Placental pericyte (primary cell): ENCODE measurements at places on chromosomes 12 and 14. TPM values are rescaled to one million over a fixed set of nuclear protein-coding genes. Genes with fewer than 3 reads are reported as not detected.

IGF1 gene
- 0.14 and 0.22 TPM in 2 replicates for total RNA-seq

PLCZ1 gene
- total RNA-seq = 0.57 TPM in 1 of 2 replicates, not detected in the other

NYNRIN gene
- 1.6 and 4.2 TPM in 2 replicates for total RNA-seq

ACAD10 gene
- total RNA-seq = 15.8 and 23.9 TPM in 2 replicates

TAS2R13 gene
- 1.8 and 3.1 TPM in 2 replicates for total RNA-seq

DNAI7 gene
- 0.22 TPM in 1 of 2 replicates, not detected in the other for total RNA-seq

DIO2 gene
- total RNA-seq = 0.22 and 29.6 TPM in 2 replicates

ISM2 gene
- 0.29 TPM in 1 of 2 replicates, not detected in the other for total RNA-seq

TAS2R9 gene
- 0.14 TPM in 1 of 2 replicates, not detected in the other for total RNA-seq

CEBPE gene
- not detected in 2 replicates for total RNA-seq

NTN4 gene
- total RNA-seq = 5.5 and 16.3 TPM in 2 replicates

PKP2 gene
- 3.7 and 39.6 TPM in 2 replicates for total RNA-seq

GALNT8 gene
- not detected in 2 replicates for total RNA-seq

FRMD6 gene
- total RNA-seq = 263 and 546 TPM in 2 replicates

SLC17A8 gene
- total RNA-seq = not detected in 2 replicates

FSCB gene
- total RNA-seq = 0.22 and 2.1 TPM in 2 replicates

LTB4R2 gene
- 5.6 and 7.7 TPM in 2 replicates for total RNA-seq

TAS2R14 gene
- total RNA-seq = 3.3 and 4.4 TPM in 2 replicates
